Camera-type eye (tissue), 1 donor: ENCODE measurements at places on chromosomes 12 and 14. TPM values are rescaled to one million over a fixed set of nuclear protein-coding genes. Genes with fewer than 3 reads are reported as not detected.

AGAP2 gene
- 7.3 TPM for total RNA-seq

NOS1 gene
- total RNA-seq: 2.0 TPM

FGF6 gene
- total RNA-seq: 1.8 TPM

AKAP5 gene
- total RNA-seq: 3.8 TPM

GDF3 gene
- total RNA-seq: not detected

NKX2-1 gene
- total RNA-seq: not detected

GLRX5 gene
- total RNA-seq: 30.5 TPM

NEUROD4 gene
- total RNA-seq: 367 TPM

OLR1 gene
- total RNA-seq: 0.60 TPM
